AG08395 (cell line): ENCODE measurements at places on chromosomes 16 and 17.

DNA sequence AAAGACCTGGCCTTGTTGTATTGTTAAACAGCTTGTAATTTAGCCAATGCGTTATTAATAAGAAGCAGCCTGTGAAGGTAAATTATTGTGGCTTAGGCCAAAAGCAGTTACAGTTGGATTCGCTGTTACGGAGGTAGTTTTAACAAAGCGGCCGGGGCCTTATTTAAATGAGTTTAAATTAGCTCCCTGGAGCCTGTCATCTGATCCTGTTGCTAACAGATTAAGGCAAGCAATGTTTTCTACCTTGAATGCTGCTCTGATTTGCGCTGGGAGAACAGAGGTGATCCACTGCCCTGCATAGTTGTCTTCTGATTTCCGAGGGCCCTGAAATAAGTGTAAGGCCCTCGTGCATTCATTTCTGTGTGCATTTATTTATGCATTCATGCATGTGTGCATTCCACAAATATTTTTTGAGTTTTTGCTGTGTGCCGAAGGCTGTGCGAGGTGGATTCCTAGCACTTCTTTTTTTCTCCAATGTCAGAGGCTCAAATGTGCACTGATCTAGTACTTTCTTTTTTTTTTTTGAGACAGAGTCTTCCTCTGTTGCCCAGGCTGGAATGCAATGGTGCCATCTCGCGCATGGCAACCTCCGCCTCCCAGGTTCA lies 10.9 kb downstream of the SEC14L5 start:
- no peak for DNase-seq

GRCh38 chr17:45042346-45043120 lies 8.9 kb downstream of the DCAKD start:
- no peak for DNase-seq

DNA sequence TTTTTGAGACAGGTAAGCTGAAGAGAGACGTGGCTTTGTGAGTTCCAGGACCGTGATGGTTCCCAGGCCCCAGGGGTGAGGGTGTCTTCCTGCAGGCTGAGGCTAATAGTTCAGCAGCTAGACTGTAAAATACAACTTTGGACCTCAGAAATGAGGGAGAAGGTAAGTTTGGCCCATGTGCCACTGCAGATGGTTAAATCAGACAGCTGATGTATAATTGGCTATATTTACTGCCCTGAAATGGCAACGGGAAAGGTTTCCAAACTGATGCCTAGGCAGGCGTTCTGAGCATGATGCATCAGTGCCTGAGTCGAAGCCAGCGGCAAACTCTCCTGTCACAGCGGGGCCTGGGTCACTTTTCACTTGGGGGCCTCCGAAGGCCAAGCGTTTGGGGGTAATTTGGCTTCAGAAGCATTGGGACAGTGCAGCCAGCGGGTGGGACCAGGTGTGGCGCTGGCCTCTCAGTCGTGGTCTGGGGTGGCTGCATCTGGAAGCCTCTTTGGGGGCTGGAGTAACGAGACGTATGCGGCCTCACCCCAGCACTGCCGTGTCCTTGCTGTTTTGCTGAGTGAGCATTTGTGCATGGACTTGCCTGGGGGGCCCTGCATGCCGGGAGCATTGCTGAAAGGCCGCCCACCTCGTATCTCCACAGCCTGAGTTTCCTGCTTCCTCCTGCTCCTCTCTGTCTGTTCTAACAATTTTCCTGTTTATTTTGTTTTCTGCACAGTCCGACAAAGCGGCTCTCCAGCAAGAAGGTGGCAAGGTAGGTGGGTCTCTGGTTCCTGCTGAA lies 31.2 kb upstream of the CAPN15 start:
- DNase-seq = no peak

DNA sequence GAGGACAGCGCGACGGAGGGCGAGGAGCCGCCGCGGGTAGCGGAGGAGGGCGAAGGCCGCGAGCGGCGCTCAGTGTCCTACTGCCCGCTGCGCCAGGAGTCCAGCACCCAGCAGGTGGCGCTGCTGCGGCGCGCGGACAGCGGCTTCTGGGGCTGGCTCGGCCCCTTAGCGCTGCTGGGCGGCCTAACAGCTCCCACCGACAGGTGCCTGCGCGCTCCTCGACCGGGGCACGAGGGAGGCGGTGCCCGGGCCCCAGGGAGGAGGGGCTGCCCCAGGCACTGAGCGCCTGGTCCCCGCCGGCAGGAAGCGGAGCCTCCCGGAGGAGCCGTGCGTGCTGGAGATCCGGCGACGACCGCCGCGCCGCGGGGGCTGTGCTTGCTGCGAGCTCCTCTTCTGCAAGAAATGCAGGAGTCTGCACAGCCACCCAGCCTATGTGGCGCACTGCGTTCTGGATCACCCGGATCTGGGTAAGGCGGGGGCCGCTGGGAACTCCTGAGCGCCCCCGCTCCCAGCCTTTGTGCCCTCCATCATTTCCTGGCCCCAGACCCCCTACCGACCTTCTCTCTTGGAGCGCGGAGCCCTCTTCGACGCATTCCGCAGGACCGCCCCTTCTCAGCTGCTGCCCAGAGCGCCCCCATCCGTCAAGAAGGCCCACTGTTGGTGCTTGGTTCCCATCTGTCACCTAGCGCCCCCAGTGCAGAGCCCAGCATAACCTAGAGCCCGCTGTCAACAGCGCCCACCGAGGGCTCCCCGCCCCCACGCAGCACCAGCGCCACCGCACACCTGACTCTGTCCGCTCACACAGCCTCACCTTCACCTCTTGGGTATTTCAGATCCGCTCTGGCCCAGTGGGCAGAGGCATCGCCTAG lies 3.7 kb downstream of the C17orf50 start:
- DNase-seq = peak; percentile 91

GRCh38 chr16:30407102-30407803 lies at the start of gene ZNF771:
ZNF771 (plus strand) TSS chr16:30407606; CDS start chr16:30408054, 448 bp downstream.
- DNase-seq = peak; percentile 94

- no peak for DNase-seq
These were observed 184.0 kb upstream of the GSE1 start for GRCh38 chr16:85428899-85429775.

DNA sequence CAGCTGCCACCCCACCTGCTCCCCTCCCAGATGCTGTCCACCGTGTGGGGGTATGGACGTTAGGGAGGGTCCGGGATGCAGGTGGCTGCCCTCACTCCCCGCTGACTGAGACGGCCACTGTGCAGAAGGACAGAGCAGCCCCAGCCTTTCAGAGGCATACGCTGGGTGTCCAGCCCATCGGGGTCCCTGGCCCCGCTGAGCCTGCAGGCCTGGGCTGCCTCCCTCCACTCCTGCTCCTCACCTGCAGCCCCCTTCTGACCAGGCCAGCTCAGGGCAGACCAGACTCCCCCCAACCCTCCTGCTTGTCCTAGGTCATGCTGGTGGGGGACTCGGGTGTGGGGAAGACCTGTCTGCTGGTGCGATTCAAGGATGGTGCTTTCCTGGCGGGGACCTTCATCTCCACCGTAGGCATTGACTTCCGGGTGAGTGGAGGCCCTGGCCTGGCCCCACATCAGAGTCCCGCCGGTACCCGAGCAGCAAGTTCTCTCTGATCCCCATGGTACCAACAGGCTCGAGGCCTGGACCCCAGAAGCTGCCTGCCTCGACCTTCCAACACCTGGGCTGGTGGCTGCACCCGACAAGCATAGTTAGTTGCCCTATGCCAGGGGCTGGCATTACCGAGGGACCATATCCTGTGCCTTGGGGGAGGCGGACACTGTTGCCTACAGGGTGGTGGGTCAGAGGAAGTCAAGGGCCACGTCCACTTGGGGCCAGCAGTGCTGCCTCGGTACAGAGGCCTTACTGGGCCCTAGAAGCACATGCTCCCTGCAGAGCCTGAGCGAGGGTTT lies 1.4 kb downstream of the RAB26 start:
- DNase-seq = no peak

DNA sequence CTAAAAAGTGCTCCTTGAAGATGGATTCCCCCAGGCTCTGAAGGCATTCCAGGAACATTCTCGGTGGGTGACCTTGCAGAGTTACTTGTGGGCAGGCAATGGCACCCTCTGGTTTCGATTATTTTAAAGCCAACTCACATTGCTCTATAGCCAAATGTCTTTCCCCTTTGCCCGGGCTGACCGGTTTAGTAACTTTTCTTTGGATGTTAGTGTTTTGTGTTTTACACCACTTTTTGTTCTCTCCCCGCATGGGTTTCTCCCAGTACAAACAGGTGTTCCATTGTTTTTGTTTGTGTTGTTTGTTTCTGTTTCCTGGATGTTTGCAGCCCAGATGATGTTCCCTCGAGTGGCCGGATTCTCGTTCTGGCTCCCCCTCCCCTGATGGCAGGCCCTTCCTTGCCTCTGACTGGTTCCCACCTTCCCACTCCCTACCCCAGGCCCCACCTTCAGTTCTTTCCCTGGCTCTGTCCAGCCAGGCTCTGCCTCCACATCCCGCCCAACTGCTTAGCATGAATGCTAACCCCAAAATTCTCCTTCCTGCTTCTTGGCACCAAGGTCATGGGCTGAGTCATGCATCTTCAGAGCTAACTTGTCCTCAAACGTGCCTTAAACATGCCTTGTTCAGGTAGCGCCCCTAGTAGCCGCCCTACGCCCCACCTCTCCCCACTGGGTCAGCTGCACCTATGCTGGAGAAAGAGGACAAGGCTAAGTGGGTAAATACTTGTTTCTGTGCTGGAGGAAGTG lies 40.6 kb downstream of the ELAC2 start:
- no peak for DNase-seq

DNA sequence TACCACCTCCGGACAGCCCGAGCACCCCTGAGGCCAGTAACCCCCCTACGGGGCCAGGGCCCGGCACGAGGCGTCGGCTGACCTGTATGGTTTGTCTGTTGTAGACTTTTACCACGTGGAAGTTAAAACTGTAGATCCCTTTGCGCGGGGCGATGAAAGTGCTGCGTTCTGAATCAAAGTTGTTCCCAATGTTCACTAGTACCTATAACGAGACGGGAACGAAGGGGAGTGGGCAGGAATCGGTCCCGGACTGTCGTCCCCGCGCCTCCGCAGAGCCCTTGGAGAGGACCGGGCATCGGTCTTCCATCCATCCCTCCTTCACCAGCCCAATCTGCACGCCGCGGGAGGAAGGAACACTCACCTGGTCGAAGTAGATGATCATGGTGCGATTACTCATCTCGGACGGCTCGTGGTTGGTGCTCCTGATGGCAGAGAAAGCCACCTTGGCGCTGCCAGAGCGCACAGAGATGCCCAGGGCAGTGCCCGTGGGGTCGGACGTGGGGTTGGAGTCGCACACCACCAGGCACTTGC lies 732 bp downstream of the CBLN1 start:
- no peak for DNase-seq

- DNase-seq = no peak
These were observed 567 bp downstream of the TMEM97 start for GRCh38 chr17:28319598-28319935.
